Posterior cingulate gyrus (tissue), 11 donors: ENCODE measurements at places on chromosomes 5 and 9.

- no peak for DNase-seq
These were observed 75.3 kb downstream of the COL23A1 start for GRCh38 chr5:178514851-178515418.

DNA sequence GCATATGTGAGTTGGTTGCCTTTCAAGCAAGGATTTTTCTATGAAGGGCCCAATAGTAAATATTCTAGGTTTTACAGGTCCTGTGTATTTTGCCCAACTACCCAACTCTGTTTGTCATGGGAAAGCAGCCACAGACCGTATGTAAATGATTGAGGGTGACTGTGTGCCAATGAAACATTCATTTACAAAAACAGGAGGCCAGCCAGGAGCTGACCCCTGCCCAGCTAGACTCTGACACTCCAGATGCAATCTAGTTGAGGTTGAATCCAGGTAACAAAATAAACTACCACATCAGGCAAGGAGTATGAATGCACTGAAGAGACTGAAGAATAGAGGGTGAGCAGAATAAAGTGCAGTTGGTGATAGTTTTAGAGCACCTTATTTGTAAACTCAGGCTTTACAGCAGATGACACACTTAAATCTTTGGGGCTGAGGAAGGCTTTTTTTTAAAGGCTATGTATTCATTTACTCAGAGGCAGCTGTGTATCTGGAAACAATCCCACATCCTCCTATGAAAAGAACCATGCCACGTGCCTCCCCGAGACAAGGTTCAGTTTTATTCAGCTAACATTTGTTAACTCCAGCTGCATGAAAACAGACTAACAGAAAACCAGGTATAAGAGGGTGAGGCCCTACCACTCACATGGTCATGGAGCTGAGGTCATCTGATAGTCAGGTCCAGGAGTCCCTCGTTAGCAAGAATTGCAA, 60.7 kb downstream of the SLC1A1 start:
- no peak for DNase-seq

- DNase-seq = no peak
These were observed 34.2 kb downstream of the PRKACG start for GRCh38 chr9:68979538-68980314.

DNA sequence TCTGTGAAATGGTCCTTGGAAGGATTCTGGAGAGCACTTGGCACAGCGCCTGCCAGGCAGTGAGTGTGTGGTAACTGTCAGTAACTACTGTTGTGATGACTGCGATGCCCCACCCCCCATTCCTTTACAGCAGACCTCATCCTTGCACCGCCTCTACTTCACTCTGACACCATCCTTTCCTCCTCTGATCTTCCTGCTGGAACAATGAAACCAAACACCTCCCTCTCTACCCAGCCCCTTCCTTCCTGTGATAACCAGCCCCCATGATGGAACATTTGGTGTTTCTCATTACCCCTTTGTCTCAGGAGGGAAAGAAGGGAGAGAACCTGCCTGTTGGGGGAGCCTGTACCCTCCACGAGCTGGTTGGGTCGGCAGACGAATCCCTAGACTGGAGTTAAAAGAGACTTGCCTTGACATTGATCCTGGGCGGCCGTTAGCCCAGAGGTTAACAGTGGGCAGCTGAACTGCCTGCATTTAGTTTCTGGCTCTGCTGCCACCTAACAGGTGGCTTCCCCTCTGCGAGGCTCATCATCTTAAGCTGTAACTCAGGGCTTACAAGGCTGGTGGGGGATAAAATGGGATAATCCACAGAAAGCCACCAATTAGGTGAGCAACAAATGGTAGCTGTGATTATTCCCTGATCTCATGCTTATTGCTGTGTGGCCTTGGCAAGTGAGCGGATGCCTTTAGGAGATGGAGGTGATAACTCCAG, 34.2 kb upstream of the GRPEL2 start:
- no peak for DNase-seq

- DNase-seq = no peak
These were observed 97.2 kb upstream of the DNAH5 start for GRCh38 chr5:14041528-14042192.

DNA sequence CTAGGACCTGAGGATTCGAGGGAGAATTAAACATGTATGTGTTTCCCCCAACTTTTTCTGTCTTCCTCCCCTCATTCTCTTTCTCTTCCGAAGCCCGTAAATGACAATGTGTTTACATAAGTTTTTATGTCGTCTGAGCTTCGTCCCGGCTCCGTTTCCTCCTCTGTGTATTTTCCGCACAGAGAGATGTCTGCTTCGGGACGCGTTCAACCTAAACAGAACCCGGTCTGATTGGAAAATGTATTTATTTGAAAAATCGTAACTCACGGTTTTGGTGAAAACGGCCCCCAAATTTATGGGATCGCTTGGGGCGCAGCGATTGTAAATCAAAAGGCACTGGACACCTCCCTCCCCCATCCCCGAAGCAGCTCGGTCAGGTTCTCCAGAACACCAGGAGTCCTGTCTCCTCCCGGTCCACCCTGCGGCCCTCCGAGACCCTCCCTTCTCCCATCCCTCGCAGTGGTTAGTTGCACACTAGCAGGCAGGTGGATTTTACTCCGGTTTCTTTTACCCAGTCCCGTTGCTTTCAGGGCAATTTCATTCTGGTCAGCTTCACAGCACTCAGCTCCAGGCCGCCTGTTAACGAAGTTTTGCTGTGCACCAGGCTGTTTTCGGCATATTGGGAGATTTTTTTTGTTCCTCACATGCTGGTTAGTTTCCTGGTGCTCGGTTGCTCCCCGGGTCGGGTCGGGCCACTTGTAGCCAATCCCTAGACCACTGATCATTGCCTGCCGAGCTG, 5.8 kb upstream of the HAND1 start:
- no peak for DNase-seq

- DNase-seq = no peak
These were observed 134.0 kb downstream of the KCTD16 start for GRCh38 chr5:144304688-144305087.

DNA sequence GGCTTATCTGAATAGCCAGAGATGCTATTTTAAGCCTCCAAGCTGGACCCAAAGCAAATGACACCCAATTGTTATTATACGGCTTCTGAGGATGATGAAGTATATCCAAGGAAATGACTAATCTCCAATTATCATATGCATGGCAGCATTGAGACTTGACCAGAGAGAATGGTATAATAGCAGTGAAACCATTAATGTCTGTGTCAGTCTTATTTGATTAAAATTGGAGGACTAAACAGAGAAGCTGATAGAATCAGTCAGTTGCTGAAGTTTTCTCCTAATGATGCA, 200.5 kb downstream of the EFNA5 start:
- no peak for DNase-seq

GRCh38 chr5:9222054-9222976, 323.6 kb downstream of the SEMA5A start:
- DNase-seq = no peak

DNA sequence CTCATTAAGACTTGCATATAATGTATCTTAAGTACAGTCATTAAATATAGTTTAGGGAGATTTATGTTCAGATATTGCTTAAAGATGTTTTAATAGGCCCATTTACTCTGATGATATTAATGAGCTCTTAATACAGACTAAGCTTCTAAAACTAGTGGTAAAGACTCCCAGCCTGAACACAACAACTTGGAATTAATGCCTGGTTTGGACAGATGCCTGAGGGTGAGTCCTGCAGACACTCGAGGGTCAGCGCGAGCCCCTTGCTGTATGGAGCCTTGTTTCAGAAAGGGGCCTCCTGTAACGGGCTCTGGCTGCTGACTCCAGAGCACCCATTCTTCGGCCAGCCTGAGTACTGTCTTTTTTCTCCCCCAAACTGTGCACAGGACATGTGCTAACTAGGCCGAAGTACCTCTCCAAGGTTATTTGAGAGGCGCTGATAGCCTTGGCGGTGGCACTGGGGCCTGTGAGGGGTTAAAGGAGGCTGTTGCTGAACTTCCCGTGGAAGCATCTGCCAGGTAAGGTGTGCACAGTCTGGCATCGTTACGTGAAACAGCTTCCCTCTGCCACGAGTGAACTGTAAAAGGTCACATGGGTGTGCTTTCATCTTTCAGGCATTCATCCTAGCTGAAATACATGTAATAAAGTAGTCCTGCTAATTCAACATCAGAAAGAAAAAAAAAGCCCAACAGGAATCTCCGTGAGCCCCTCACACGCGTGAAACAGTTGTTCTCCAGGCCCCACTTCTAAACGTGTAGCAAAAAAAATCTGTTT, 113.4 kb downstream of the MVB12B start:
- DNase-seq = no peak

GRCh38 chr5:33901156-33901555, 9.4 kb upstream of the ADAMTS12 start:
- no peak for DNase-seq

GRCh38 chr5:96492459-96493047, 59.5 kb upstream of the PCSK1 start:
- DNase-seq = no peak

- no peak for DNase-seq
These were observed 47.2 kb downstream of the OR2K2 start for GRCh38 chr9:111282845-111283244.

DNA sequence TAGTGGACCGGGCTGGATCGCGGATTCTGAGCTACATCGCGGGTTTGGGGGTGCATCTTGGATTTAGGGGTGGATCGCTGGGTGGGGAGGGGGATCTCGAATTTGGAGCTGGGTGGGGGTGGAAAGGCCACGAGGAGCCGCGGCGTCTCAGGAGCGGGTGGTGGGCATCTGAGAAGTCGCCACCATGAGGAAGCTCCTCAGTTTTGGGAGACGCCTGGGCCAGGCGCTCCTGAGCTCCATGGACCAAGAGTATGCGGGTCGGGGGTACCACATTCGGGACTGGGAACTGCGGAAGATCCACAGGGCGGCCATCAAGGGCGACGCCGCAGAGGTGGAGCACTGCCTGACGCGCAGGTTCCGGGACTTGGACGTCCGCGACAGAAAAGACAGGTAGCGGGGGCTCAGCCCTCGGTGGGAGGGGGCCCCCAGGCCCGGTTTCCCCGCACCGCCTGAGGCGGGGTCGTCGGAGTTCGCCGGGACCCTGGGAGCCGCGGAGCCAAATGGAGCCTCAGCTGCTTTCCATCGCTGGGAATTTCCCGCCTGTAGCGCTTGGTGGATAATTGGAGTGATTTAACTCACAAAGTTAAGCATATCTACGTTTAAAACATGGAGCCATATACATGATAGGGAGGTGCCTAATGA, 376 bp downstream of the ANKRD18B start:
- DNase-seq = no peak

- DNase-seq = no peak
These were observed 188.2 kb downstream of the SGCD start for GRCh38 chr5:156515121-156515520.

DNA sequence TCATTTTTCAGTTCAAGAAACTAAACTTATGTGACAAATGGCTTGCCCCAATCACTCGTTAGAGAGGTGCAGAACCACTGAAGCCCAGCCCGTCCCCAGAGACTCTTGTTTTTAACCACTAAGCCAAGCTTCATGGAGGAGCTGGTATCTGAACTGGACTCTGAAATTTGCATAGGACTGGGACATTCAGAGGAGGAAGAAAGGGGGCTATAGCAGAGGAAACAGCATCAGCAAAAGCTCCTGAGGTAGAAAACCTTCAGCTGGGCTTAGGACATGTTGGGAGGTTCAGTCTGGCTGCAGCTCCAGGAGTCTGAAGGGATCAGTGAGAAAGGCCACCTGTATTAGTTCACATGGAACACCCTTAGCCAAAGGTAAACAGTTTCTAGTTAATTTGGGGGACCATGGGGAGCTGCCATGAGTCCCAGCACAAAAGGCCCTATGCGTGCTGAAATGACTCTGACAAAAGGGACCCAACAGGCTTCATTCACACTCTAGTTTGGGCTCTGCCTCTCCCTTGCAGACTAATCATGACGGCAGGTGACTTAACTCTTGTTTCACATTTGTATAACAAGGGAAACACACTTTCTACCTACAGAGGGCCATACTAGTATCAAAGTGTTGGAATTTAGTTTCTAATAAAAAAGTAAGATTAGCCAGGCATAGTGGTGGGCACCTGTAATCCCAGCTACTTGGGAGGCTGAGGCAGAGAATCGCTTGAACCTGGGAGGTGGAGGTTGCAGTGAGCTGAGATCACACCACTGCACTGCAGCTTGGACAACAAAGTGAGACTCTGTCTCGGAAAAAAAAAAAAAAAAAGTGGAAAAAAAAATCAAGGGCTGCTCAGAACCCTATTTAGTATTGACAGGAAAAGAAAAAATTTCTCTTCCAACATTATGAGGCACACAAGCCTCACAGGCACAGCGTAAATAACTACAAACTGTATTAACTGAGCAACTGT, 10.2 kb downstream of the FBXO10 start:
- DNase-seq = no peak

GRCh38 chr5:54663866-54664265, 146.3 kb downstream of the SNX18 start:
- DNase-seq = no peak

DNA sequence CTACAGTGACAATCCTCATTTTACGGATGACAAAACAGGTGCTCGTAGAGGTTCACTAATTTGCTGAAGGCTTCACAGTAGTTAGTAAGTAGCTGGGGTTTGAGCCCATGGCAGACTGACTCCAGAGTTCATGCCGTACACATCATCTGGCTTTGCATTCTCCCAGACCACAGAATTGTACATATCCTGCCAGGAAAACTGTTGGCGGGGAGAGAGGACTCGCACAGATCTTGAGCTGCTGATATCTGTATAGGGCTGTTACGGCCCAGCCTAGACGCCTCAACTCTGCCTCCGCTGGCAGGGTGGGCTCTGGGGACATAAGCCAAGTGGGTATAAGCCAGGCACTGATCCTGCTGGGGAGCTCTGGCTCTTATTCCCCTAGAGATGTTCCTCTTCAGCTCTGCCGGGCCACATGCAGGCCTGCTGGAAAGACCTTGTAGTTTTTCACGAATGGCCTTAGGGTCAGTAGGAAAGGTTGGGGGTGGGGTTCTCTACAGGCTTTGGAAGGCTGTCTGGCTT, 16.3 kb downstream of the LARP1 start:
- peak; percentile 23 for DNase-seq

DNA sequence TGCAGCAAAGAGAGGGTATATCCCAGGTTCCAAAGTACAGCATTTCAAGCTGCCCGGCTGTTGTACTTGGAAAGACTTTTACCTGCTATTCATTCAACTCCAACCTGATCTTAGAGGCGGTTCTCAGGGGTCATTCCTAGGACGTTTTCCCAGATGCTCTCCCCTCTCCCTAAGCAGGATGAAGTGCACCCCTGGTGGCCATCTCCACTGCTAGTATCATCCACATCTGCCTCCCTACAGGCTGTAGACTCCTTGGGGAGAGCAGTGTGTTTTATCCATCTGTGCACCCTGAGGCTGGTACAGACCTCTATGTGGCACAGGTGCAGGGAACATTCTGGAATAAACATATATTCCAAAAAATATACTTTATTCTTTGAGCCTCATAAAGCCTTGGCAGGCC, 56.8 kb downstream of the PTPN3 start:
- DNase-seq = no peak

- DNase-seq = no peak
These were observed 33.0 kb upstream of the SLC25A51 start for GRCh38 chr9:37936965-37937364.

GRCh38 chr9:16612627-16613026, 257.8 kb downstream of the BNC2 start:
- DNase-seq = no peak

- no peak for DNase-seq
These were observed 111.2 kb upstream of the FAM174A start for GRCh38 chr5:100424017-100424416.

GRCh38 chr9:3730511-3730922, 204.7 kb upstream of the RFX3 start:
- no peak for DNase-seq
